Breast epithelium (tissue), 4 donors: ENCODE measurements at places on chromosomes 4 and X. TPM values are rescaled to one million over a fixed set of nuclear protein-coding genes. Genes with fewer than 3 reads are reported as not detected.

F8A2 gene
- 2.6 TPM for total RNA-seq

DNA sequence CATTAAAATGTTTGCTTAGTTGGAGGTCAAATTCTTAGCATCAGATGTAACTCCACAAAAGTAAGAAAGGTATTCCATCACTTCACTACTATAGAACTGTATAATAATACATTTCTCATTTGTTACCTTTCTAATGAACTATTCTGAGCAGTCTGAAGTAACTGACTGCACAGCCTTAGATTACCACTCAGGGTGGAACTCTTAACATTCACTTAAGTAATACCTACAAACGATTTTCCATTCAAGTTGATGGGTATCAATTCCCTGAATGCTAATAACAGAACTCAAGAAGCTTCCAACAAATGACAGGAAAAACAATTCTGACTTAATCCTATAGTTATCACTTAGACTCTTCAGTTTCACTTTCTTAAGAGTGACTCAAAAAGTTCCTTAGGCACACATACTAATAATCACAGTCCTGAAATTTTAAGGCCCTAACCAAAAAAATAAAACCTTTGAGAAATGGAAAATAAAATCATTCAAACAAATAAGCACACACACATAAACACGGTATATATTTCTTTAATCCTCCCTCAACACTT lies 20.9 kb downstream of the HNRNPD start:
- no peak overlapping the region for H3K4me3 ChIP-seq
- no peak overlapping the region for H3K27ac ChIP-seq
- H3K36me3 ChIP-seq = no peaks in the 10 kb centered on the region
- DNase-seq = no peak

DNA sequence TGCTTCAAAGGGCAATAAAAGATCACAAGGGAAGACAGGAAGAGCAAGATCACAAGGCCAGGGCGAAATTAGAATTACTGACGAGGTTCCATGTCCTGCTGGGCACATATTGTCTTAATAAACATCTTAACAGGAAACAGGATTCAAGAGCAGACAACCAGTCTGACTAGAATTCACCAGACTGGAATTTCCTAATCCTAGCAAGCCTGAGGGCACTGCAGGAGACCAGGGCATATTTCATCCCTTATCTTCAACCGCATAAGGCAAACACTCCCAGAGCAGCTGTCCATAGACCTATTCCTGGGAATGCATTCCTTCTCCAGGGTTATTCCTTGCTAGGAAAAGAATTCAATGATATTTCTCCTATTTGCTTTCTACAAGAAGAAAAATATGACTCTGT lies 12.4 kb upstream of the TDO2 start:
- H3K4me3 ChIP-seq = no peak overlapping the region
- DNase-seq = no peak
- H3K4me1 ChIP-seq = no peaks in the 10 kb centered on the region

DNA sequence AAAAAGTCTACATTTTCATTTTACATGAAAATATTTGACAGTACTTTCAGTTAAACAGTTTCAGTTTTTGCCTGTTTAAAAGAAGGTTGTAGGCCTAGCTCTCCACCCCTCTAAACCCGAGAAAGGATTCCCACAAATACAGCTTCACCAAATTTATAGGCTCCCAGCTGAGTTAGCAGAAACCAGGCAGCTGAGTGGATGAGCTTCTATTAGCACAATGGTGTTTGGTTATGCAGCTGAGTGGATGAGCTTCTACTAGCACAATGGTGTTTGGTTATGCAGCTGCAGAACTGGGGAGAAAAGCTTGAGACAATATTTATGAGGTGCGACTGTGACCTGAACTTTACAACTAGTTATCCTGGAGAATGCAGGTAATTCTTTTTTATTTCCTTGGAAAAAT lies 36.6 kb upstream of the PAQR3 start:
- H3K27me3 ChIP-seq = no peaks in the 10 kb centered on the region
- no peak overlapping the region for H3K27ac ChIP-seq
- no peak overlapping the region for H3K4me3 ChIP-seq
- H3K4me1 ChIP-seq = no peaks in the 10 kb centered on the region
- H3K36me3 ChIP-seq = no peaks in the 10 kb centered on the region

GRCh38 chr4:119103263-119103662 lies 32.4 kb upstream of the MYOZ2 start:
- H3K36me3 ChIP-seq = no peaks in the 10 kb centered on the region
- no peak overlapping the region for H3K4me3 ChIP-seq
- DNase-seq = peak; percentile 46
- H3K27me3 ChIP-seq = no peaks in the 10 kb centered on the region

GRCh38 chr4:105196523-105197145 lies 50.0 kb downstream of the TET2 start:
- no peak overlapping the region for H3K4me3 ChIP-seq
- no peaks in the 10 kb centered on the region for H3K27me3 ChIP-seq
- no peak for DNase-seq
- no peaks in the 10 kb centered on the region for H3K4me1 ChIP-seq
- no peak overlapping the region for H3K27ac ChIP-seq

DNA sequence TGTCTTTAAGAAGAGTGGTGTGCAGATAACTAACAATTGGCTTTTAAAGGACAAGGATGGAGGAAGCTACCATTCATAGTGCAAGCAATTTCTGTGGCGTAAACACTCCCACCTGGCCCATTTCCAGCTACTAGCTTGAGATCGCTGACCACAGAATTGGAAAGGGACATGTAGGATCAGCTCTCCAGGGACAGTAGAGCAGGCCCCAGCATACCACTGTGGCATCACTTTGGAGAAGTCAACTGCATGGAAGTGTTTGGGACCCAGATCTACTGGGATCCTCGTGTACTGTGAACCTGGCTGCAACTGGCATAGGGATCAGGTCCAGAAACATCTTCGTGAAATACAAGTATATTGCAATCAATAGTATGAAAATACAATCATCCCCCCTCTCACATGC lies 515.0 kb downstream of the INPP4B start:
- H3K27me3 ChIP-seq = no peaks in the 10 kb centered on the region
- no peaks in the 10 kb centered on the region for H3K36me3 ChIP-seq
- H3K4me3 ChIP-seq = no peak overlapping the region

- no peaks in the 10 kb centered on the region for H3K4me1 ChIP-seq
- no peak overlapping the region for H3K4me3 ChIP-seq
These were observed 46.0 kb upstream of the SFRP2 start for GRCh38 chr4:153834901-153835300.

DSPP gene
- under 0.01 TPM for total RNA-seq

TMEM35A gene
- total RNA-seq = 2.1 TPM

ZNF732 gene
- total RNA-seq = 0.16 TPM

GPC4 gene
- total RNA-seq = 7.7 TPM

DNA sequence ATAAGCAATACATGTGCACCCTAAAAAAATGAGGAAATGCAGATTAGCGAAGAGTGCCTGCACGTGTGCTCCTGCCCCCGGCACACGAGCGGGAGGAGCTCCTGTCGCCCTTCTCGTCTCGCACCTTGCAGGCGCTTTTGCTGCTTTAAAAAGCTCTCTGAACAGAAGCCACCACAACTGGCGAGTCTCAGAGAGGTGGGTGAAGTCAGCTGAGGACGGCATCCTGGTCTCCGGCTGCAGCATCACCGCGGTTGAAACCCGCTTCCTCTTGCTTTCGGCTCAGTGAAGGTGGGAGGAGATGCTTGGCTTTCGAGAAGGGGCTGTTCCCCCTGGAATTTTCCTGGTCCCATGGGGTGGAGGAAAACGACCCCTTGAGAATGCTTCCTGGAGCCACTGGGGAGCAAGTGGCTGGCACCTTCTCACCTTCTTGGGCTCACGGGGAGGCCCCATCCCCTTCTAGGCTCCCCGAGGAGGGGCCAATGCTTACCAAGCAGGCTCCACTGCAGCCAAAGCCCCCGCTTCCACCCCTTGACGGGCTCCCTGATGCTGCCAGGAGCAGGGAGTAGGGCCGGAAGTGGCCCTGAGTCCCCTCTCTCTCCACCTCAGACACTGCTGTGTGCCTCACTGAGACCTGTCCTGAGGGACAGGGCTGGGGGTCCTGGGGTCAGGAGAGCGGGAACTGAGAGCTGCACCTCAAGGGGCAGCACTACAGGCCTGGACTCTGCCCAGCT lies 29.2 kb upstream of the MXD4 start:
- no peak overlapping the region for H3K4me3 ChIP-seq
- no peaks in the 10 kb centered on the region for H3K36me3 ChIP-seq
- H3K4me1 ChIP-seq = no peaks in the 10 kb centered on the region
- peak; percentile 31 for DNase-seq
- H3K27me3 ChIP-seq = no peaks in the 10 kb centered on the region

SLITRK2 gene
- total RNA-seq = under 0.01 TPM

BEX2 gene
- total RNA-seq = 1.4 TPM

DNA sequence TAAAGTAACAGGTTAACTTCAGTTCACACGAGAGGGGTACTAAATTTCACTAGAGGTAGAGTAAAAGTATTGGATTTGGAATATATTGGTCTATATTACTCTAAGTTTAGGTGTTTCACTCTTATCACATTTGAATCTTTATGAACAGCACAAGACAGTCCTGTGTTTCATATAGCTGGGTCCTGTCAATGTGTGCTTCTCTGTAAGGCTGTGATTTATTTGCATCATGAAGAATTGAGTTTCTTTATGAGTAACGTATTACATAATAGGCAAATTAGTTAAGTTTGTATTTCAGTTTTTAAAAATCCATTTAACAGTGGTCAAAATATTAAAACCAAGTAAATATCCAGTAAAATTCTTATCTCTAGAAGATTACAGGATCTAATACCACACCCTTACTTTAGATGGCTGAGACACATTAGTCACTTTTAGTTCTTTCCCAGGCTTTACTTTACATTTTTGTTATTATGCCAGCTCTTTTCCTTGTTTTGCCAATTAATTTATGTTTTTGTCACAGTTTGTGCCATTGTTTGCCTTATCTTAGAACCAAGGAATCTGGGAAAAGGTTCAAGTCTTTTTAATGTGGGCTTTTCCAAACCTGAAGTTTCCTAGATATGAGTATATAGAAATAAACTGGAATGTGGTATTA lies 32.1 kb downstream of the NUDT6 start:
- no peaks in the 10 kb centered on the region for H3K27me3 ChIP-seq
- no peak overlapping the region for H3K4me3 ChIP-seq
- H3K27ac ChIP-seq = peak overlapping the region; percentile 50
- no peaks in the 10 kb centered on the region for H3K4me1 ChIP-seq
- no peak for DNase-seq

KLF8 gene
- total RNA-seq = 25.4 TPM

SOWAHD gene
- total RNA-seq = 1.9 TPM

DNA sequence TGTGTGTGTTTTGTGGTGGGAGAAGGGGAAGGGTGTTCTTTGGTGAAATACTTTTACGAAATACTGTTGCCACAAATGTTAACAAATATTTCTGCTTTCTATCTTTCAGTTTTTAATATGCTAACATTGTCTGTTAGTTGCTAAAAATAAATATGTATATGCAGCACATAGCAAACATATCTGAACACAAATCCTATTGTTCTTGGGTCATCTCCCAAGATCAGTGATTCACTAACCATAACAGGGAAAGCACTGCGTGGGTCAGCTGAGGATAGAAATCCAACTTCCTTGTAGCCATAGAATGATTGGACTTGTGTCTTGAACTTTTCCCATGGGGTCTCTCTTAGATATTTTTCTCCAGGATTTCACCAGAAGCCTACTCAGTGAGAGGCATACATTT lies 250.3 kb upstream of the FAM47A start:
- H3K27ac ChIP-seq = no peak overlapping the region

- no peaks in the 10 kb centered on the region for H3K36me3 ChIP-seq
- no peak overlapping the region for H3K4me3 ChIP-seq
- no peaks in the 10 kb centered on the region for H3K27me3 ChIP-seq
These were observed 160.8 kb downstream of the NAA11 start for GRCh38 chr4:79164907-79165610.

SLIT2 gene
- 15.8 TPM for total RNA-seq

DNA sequence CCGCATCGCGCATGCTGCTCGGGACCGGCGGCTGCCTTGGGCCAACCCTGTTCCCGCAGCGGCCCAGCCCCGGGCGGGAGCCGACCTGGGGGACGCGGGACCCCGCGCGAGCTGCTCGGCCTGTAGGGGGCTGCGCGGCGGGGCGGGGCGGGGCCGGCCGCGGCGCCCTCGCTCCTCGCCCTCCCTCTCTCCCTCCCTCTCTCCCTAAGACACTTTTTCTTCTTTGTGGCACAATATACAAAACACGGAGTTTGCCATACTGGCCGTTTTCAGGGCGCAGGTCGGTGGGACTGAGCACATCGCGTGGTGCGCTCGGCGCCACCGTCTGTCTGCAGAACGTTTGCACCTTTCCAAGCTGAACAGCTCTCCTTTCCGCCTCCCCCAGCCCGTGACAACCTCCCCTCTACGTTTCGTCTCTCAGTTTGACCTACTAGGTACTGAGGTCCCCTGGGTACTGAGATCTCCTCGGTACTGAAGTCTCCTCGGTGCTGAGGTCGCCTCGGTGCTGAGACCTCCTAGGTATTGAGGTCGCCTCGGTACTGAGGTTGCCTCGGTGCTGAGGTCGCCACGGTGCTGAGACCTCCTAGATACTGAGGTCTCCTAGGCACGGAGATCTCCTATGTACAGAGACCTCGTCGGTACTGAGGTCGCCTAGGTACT lies 261.1 kb upstream of the PLCXD1 start:
- peak overlapping the region; percentile 32 for H3K27ac ChIP-seq
- DNase-seq = no peak
- H3K4me1 ChIP-seq = no peaks in the 10 kb centered on the region
- H3K4me3 ChIP-seq = peak overlapping the region; percentile 63
- H3K36me3 ChIP-seq = no peaks in the 10 kb centered on the region

RAB9B gene
- total RNA-seq = 1.3 TPM

CXXC4 gene
- total RNA-seq = 3.3 TPM

DNA sequence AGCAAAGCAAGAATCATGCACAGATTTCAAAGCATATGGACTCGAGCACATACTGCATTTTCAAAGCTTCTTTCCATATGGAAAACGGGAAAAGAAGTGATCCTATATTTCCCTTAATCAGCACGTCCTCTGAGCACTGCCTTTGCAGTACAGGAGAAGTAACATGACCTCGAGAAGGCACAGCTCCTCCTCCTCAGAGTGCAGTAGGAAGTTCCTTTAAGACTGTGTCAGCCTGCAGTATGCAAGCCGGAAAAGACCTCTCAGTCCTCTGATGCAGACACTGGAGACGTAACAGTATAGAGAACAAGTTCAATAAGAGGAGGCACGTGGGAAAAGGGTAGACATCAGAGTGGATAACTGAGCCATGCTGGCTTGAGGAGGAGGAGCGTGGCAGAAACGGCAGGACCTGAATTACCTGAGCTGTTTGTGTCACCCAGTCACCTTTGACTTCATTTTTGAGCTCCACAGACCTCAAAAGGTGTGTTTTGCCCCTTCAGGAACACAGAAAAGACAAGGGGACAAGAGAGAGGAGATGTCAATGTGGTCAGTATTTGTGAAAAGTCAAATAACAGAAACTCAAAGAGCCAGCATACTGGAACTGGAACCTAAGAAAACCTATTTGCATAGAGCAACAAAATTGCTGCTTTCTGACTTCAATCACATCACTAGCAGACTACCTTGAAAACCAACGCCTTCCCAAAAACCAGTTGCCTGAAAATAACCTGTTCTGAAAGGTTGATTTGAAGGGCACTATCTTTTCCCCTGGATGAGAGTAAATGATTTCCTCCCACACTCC lies 20.8 kb downstream of the IRF2 start:
- H3K4me3 ChIP-seq = no peak overlapping the region
- H3K4me1 ChIP-seq = peaks cover 6% of the 10 kb centered on the region
- H3K27me3 ChIP-seq = no peaks in the 10 kb centered on the region
- no peaks in the 10 kb centered on the region for H3K36me3 ChIP-seq
- DNase-seq = no peak
- H3K27ac ChIP-seq = peak overlapping the region; percentile 66

MTNR1A gene
- total RNA-seq = not detected
